ENCODE measurements at places on chromosomes 2 and 18.

DNA sequence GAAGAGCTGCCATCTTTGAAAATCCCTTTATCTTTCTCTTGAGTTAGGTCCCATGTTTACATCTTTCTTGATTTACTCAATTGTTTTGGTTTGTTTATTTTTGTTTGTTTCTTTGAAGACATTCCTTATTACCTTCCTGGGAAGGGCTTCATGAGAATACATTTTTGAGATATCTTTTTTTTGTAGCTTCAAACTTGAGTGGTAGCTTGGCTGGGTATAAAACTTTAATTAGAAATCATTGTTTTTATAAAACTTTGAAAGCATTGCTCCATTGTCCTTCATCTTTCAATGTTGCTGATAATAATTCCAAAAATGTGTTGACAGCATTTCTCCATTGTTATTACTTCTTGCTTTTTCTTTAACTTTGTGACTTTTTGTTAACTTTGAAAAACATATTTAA lies 145.9 kb upstream of the RBMS1 start:
- no peaks in the 10 kb centered on the region for H3K36me3 ChIP-seq
- H3K27ac ChIP-seq = no peak overlapping the region
- no peaks in the 10 kb centered on the region for H3K27me3 ChIP-seq
- no peak overlapping the region for H3K4me3 ChIP-seq
- no peak for DNase-seq

DNA sequence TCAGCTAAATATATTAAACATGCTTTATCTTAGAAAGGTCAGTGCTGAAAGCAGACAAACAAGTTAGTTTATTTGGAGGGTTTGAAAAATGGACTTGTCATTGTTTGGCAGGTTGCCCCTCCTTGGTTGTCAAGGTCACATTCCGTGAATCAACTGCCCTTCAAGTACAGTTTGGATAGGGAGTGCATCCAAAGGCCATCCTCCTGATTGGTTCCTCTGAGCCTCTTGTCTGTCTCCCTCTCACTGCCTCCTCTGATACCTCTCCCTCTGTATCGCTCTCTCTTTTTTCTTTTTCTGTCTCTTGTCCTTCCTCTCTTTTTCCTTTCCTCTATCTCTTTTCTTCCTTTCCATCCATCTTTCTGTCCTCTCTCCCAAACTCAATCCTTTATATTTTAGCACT lies 5.4 kb downstream of the ITGAV start:
- H3K27me3 ChIP-seq = no peaks in the 10 kb centered on the region
- no peaks in the 10 kb centered on the region for H3K36me3 ChIP-seq
- no peak overlapping the region for H3K4me3 ChIP-seq
- H3K4me1 ChIP-seq = peaks cover 11% of the 10 kb centered on the region

- H3K27me3 ChIP-seq = no peaks in the 10 kb centered on the region
- H3K4me1 ChIP-seq = no peaks in the 10 kb centered on the region
- H3K4me3 ChIP-seq = no peak overlapping the region
- no peak overlapping the region for H3K27ac ChIP-seq
- no peak for DNase-seq
Observed at GRCh38 chr18:4004183-4004829, 450.8 kb downstream of the DLGAP1 start.

DNA sequence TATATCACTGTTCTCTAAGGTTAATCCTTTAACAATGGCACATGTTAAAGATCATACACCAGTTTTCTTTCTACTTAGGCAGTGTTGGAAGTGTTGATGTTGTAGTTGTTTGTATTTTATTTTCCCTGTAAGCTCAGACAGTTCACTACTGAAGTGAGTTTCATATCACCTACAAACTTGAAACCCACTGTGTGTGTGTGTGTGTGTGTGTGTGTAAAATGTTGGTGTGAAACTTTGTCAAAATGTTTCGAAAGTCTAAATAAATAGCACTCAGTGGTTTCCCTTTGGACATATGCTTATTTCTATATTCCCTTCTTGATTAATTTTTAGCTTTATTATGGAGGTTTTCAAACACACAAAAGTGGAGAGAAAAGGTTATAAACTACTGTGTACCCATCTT lies 79.8 kb upstream of the CAVIN2 start:
- no peaks in the 10 kb centered on the region for H3K4me1 ChIP-seq
- no peak overlapping the region for H3K27ac ChIP-seq
- DNase-seq = no peak
- H3K36me3 ChIP-seq = no peaks in the 10 kb centered on the region

- no peaks in the 10 kb centered on the region for H3K4me1 ChIP-seq
- H3K36me3 ChIP-seq = no peaks in the 10 kb centered on the region
- no peak for DNase-seq
- H3K27ac ChIP-seq = no peak overlapping the region
- no peak overlapping the region for H3K4me3 ChIP-seq
Observed at GRCh38 chr2:96494188-96494587, 11.0 kb downstream of the NEURL3 start.

GRCh38 chr2:224156436-224156835 lies 117.3 kb upstream of the SERPINE2 start:
- H3K4me1 ChIP-seq = no peaks in the 10 kb centered on the region
- H3K36me3 ChIP-seq = no peaks in the 10 kb centered on the region
- no peak overlapping the region for H3K4me3 ChIP-seq
- H3K27me3 ChIP-seq = no peaks in the 10 kb centered on the region
- DNase-seq = no peak
- H3K27ac ChIP-seq = no peak overlapping the region

DNA sequence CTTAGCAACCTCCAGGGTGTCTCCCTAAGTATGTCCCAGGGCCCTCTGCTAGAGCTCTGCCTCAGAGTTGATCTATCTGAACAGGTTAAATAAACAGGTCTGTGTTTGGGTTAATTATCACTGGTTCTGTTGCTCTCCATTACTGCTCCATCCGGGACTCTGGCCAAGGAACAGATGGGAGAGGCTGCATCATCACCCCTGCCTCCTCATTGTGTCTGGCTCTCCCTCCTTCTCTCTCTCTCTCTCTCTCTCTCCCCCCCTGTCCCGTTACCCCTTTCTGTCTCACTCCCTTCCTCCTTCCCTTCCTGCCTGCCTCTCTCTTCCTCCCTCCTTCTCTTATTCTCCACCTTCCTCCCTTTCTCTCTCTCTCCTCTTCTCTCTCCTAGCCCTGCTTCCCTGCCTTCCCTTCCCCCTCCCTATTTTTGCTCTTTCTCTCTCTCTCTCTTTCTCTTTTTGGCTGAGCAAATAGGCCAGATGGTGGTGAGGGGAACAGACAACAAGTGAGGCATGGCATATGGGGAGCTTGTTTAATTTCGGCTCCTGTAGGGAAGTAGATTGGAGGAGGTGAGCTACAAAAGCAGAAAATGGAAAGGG lies 62.1 kb downstream of the SETBP1 start:
- H3K4me3 ChIP-seq = no peak overlapping the region
- no peak for DNase-seq
- peaks cover 39% of the 10 kb centered on the region for H3K36me3 ChIP-seq
- H3K4me1 ChIP-seq = peaks cover 34% of the 10 kb centered on the region
- peak overlapping the region; percentile 59 for H3K27ac ChIP-seq
- H3K27me3 ChIP-seq = no peaks in the 10 kb centered on the region

DNA sequence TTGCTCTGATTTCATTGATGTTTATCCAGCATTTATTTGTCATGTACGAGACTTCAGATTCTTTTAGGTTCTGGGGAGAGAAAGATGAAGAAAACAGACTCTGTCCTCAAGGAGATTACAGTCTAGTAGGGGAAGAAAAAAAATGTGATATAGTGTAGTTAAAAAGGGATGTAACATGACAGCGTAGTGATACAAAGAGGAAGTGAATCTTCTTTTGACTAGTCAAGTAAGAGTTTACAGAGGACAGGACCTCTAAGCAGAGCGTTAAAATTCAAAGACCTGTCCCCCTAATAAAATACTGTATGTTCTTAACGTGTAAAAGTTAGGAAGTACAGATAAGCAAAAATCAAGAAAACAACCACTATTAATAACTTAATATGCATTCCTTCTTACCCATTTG lies 47.7 kb downstream of the NCOA1 start:
- peaks cover 12% of the 10 kb centered on the region for H3K4me1 ChIP-seq
- no peak overlapping the region for H3K27ac ChIP-seq
- no peaks in the 10 kb centered on the region for H3K36me3 ChIP-seq
- no peaks in the 10 kb centered on the region for H3K27me3 ChIP-seq

- H3K27me3 ChIP-seq = no peaks in the 10 kb centered on the region
- H3K36me3 ChIP-seq = no peaks in the 10 kb centered on the region
- H3K27ac ChIP-seq = no peak overlapping the region
- DNase-seq = no peak
- H3K4me3 ChIP-seq = no peak overlapping the region
Observed at GRCh38 chr2:111698089-111698488, 185.9 kb downstream of the ANAPC1 start.

DNA sequence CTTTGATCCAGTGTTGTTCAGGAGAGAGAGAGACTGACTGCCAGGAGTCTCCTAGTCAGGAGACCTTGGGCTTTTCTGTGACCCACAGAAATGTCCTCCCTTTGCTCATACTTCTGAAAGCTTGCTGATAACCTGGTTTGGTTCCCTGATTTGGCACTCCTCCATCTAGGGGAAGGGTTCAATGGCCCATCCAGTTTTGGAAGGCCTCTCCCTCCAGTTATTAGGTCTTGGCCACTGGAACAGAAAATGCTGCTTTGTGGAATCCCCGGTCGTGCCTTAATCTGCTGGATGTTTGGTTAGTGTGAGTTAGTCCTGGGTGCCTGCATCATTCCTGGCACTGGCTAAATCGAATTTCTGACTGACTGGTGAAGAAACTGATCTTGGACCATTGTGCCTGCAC lies 35.7 kb downstream of the KDM3A start:
- H3K27me3 ChIP-seq = no peaks in the 10 kb centered on the region
- no peaks in the 10 kb centered on the region for H3K4me1 ChIP-seq
- DNase-seq = no peak
- peaks cover 30% of the 10 kb centered on the region for H3K36me3 ChIP-seq
- no peak overlapping the region for H3K4me3 ChIP-seq
- H3K27ac ChIP-seq = no peak overlapping the region

DNA sequence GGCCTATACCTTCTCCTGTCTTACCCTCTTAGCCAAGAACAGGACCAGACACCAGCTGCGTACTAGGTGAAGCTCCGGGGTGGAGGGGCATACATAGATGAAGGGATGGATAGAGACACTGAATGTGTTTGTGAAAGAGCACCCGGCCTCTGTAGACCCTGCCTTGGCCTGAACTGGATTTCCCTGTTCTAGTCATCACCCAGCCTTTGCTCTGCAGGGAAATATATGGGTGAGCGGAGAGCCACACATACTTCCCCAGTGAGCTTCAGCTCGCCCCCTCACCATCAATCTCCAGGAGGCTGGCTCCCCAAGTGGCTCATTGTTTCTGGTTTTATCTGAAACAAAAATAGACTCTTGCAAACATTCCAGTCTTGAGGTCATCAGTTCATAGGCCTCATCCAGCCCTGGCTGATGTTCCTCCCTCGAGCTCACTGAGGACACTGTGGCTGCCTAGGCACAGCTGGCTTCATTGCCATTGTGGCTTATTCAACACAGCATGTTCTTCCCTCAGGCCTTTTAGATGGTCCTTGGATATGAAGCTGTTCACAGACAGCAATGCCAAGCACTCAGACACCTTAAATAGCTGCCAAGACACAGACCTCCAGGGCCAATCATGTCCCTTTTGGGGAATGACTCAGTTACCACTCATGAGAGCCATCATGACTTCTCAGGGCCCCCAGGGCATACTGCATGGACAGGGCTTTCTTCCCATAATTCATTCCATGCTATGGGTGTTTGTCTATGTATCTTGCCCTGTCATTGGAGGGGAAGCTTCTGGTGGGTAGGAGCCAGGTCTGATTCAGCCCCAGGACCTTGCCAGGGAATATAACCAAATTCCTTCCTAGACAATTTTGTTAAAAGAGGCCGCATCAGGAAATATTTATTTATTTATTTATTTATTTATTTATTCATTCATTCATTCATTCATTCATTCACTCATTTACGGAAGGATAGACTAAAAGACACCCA lies 82.4 kb downstream of the TTC32 start:
- no peak overlapping the region for H3K4me3 ChIP-seq
- H3K36me3 ChIP-seq = no peaks in the 10 kb centered on the region
- H3K27ac ChIP-seq = no peak overlapping the region
- no peaks in the 10 kb centered on the region for H3K4me1 ChIP-seq
- no peak for DNase-seq

GRCh38 chr18:76464281-76465259 lies 30.5 kb downstream of the ZNF516 start:
- H3K4me1 ChIP-seq = peaks cover 15% of the 10 kb centered on the region
- H3K27me3 ChIP-seq = no peaks in the 10 kb centered on the region
- no peak overlapping the region for H3K27ac ChIP-seq
- DNase-seq = no peak

- no peaks in the 10 kb centered on the region for H3K36me3 ChIP-seq
- no peaks in the 10 kb centered on the region for H3K27me3 ChIP-seq
- no peak overlapping the region for H3K4me3 ChIP-seq
- H3K27ac ChIP-seq = no peak overlapping the region
- no peak for DNase-seq
Observed at GRCh38 chr2:151869291-151869690, 41.1 kb upstream of the ARL5A start.

DNA sequence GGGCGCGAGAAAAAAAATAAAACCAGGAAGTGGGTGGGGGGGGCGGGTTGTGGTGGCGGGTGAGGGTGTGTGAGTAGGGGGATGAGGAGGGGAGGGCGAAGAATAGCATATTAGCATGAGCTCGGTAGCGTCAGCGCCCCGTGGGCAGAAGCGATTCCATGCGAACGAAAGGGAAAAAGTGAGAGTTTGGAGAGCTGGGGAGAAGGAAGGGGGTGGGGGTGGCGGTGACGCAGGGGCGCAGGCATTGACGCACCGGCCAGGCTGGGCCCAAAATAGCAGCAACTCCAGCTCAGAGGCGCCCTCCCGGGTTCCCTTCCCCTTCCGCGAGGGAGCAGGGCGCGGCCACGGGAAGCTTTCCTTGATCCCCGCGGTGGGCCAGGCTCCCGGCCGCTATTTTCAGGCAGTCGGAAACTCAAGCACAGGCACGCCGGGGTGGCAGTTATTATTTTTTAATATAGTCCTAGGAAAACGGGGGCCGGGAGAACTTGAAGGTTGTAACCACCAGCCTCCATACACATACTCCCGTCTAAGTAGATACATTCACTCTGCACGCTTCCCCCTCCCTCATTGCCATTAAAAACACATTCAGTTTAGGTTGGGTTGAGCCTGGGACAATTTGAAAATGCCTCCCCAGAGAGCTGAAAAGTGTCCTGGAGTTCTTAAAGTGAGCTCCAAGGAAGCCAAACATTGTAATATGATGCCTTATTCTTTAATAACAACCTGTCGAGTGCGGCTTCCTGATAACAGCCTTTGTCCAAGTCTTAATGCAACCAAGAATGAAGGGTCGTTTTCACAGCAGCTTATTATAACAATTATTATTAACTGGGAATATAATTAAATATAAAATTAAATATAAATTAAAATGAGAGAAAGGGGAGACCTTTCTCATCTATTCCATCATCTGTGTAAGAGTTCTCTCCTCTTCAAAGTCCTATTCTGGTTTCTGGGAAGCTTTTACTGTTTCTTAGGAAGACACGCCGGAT lies 2.3 kb upstream of the NR4A2 start:
- no peaks in the 10 kb centered on the region for H3K36me3 ChIP-seq
- peak overlapping the region; percentile 92 for H3K4me3 ChIP-seq
- peak overlapping the region; percentile 99 for H3K27ac ChIP-seq
- no peak for DNase-seq
- peaks cover 12% of the 10 kb centered on the region for H3K27me3 ChIP-seq

GRCh38 chr2:149651229-149651628 lies 63.7 kb upstream of the MMADHC start:
- no peaks in the 10 kb centered on the region for H3K36me3 ChIP-seq
- no peak overlapping the region for H3K27ac ChIP-seq
- no peaks in the 10 kb centered on the region for H3K27me3 ChIP-seq
- no peak overlapping the region for H3K4me3 ChIP-seq
- DNase-seq = no peak
- H3K4me1 ChIP-seq = no peaks in the 10 kb centered on the region

- peak; percentile 50 for DNase-seq
- peaks cover 14% of the 10 kb centered on the region for H3K4me1 ChIP-seq
- no peaks in the 10 kb centered on the region for H3K27me3 ChIP-seq
Observed at GRCh38 chr2:179031731-179032408, 18.1 kb downstream of the CCDC141 start.

Data from B cell (primary cell).